ENCODE measurements at places on chromosomes 12 and 14. TPM values are rescaled to one million over a fixed set of nuclear protein-coding genes. Genes with fewer than 3 reads are reported as not detected.

The FAM90A1 gene
- not detected for total RNA-seq

DNA sequence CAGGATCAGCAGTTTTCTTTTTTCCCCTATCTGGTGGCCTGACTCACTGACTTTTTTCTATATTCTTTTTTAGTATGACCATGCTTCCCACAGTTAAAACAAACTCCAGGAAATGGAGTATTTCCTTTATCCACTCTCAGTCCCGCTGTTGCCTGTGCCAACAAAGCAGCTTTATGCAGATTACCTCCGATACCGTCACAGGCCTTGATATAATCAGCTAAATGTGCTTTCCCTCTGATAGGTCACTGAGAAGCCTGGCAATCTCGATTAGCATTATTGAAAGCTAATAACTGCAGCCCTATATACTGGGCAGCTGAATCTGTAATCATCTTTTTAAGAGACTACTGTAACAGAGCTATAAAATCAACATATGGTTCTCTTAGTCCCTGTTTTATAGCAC lies 243.6 kb downstream of the KIF21A start:
- no peak for DNase-seq

GRCh38 chr12:72509891-72510290 lies 237.7 kb downstream of the TRHDE start:
- no peak for DNase-seq

DNA sequence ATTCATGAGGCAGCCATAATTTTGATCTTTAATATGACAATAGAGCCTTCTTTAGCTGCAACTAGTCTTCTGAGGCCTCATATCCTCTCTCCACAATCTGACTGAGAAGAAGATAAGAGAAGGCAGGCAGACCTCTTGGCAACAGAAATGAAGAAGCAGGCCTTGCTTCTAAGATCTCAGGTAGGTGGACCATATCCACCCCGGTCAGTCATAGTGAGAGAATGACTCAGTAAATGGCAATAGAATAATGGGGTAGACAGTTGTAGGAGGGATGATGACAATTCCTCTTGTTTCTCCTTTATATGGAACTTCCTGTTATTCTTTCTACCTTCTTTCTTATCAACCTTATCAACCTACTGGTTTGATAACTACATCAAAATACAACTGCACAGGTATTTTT lies 246.7 kb upstream of the G2E3 start:
- no peak for DNase-seq

DNA sequence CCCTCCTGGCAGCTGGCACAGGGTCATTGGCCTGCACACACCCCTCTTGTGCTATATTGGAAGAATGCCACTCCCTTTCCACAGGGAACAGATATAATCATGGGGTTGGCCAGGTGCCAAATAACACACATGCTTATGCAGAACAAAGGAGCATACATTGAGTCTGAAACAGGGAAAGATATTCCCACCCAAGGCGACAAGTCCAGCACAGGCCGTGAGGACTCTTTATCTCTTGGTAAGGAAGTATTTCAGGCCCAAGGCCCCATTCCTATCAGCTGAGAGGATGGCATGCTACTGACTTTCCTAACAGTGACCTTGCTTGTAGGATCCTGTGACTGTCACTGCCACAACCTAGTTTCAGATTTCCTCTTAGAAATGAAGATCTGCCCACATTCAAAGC lies 59.0 kb upstream of the STXBP6 start:
- peak; percentile 58 for DNase-seq

GRCh38 chr14:52895000-52895399 lies 55.9 kb downstream of the FERMT2 start:
- DNase-seq = no peak

All from hepatocyte (in vitro differentiated cells).